SK-MEL-5 (cell line): ENCODE measurements at places on chromosomes 5 and 9. TPM values are rescaled to one million over a fixed set of nuclear protein-coding genes. Genes with fewer than 3 reads are reported as not detected.

The PKD2L2 gene
- total RNA-seq: 0.11 TPM in 2 replicates

GRCh38 chr5:135266303-135266635 is 132.8 kb downstream of the MACROH2A1 start:
- DNase-seq: no peak

GRCh38 chr9:99193466-99193821 is 28.3 kb downstream of the ALG2 start:
- no peak for DNase-seq

GRCh38 chr9:81474125-81474524 is 215.2 kb downstream of the TLE1 start:
- no peak for DNase-seq

The PANK3 gene
- total RNA-seq: 48.8 and 49.0 TPM in 2 replicates

The PCDHB7 gene
- total RNA-seq: 0.24 and 0.29 TPM in 2 replicates

DNA sequence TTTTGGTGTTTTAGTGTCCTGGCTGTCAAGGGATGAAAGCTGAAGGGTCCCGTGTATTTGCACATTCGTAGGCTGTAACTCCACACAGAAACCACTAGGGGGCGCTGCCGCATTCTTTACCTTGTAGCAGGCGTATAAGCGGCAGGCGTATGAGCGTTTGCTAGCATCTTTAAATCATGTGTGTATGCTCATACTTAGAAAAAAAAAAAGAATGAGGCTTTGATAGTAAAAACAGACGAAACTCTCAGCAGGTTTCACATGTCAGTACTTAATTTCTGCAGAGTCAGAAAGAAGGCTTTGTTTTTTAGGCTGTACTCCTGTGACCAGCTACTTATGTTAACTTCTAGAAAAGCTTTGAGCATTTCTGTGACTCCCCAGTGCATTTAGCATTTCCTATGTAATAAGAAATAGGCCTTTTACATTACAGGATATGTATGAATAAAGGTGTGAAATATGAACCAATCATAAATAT is 218.8 kb upstream of the ADAMTSL1 start:
- DNase-seq: peak; percentile 86

DNA sequence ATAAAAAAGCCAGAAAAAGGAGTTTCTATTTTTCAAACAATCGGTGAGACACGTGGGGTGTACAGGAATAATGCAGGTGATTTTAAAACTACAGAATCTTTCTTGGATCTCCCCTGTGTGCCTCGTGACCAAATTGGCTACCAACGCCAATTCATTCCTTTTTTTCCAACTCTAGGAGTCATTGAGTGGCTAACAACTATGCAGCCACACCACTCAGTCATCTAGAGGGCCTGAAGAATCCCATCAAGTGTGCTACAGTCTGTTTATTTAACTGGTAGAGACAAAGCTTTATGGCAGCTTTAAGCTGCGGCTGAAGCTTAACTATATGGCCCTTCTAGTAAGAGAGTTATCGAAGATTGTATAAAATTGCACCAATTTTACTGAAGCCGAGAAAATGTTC is 113.1 kb upstream of the NIPBL start:
- no peak for DNase-seq

- DNase-seq: no peak
These were observed 24.6 kb upstream of the NANS start for GRCh38 chr9:98031935-98032334.

The TRIM23 gene
- total RNA-seq: 16.5 and 19.7 TPM in 2 replicates

DNA sequence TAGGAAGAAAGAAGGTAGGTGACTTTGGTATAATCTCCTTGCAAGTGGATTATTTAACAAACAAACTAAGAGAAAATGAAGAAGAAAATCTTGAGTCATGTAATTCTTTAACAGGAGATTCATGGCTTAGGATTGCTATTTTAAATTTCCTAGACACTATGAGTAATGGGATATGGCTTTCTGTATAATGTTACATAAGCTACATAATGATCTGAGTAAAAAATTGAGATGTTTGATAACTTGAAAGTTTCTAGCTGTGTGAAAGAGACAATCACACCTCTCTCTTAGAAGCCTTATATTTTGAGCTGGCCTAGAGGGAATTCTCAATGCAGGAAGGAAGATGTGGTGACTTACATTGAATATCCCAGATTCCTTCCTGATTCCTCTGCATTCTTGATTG is 92.5 kb downstream of the CDH9 start:
- DNase-seq: no peak

The EFNA5 gene
- total RNA-seq: 1.6 and 2.1 TPM in 2 replicates

GRCh38 chr5:104513640-104514072 is 951.1 kb upstream of the NUDT12 start:
- no peak for DNase-seq

GRCh38 chr5:96404191-96404867 is 28.7 kb downstream of the PCSK1 start:
- no peak for DNase-seq

The TAS2R1 gene
- total RNA-seq: not detected in 2 replicates

- DNase-seq: peak; percentile 75
These were observed 123.1 kb downstream of the ADCY2 start for GRCh38 chr5:7518947-7519560.

The SHISAL2B gene
- total RNA-seq: not detected in 2 replicates

DNA sequence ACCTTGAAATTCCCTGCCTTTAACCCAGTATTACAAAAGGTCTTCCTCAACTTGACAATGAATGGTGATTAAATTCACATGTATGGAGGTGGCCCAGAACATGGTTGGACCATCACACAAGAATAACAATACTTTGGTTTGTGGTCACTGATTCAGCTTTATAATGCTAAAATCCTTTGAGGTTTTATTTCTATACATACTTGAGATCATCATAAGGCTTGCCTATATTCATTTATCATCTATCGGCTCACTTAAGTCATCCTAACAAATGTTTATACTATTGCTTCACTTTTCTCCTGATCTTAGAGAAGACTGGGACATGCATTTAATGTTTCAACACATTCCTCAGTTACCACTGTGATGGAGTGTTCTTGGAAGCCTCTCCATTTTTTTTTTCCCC is 191.3 kb downstream of the DMAC1 start:
- no peak for DNase-seq

The SHB gene
- 1.6 and 1.7 TPM in 2 replicates for total RNA-seq
